ENCODE measurements at places on chromosomes 11 and 22.

GRCh38 chr11:75700940-75701339 lies 16.7 kb upstream of the MOGAT2 start:
- DNase-seq: no peak

DNA sequence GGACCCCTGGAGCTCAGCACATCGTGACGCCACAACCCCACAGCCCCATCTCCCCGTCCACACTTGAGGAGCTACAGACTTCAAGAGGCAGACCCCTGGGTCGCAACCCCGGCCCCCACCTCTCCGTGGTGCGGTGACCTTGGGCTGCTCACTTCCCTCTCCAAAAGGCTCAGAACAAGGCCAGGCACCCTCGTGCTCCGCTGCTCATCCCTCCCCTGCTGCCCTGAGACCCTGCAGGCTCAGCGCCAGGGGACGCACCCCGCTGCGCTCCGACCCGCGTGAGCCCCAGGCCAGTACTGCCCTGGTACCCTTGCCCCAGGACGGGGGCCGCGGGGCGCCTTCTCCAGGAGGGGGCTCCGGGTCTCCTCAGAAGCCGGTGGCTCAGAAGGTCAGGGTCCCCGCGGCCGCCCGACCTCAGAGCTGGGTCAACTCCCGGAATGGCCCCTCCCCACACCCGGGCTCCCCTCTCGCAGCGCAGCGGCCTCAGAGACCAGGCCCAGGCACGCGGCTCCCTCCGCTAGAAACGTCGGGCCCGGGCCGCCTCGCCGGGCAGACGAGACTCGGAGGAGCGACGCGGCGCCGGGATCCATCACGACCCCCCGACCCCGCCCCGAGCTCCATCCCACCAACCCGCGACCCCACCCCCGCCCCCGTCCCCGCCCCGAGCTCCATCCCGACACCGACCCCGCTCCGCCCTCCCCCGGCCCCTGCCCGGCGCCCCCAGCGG lies 563 bp downstream of the GATD1 start:
- DNase-seq: no peak

DNA sequence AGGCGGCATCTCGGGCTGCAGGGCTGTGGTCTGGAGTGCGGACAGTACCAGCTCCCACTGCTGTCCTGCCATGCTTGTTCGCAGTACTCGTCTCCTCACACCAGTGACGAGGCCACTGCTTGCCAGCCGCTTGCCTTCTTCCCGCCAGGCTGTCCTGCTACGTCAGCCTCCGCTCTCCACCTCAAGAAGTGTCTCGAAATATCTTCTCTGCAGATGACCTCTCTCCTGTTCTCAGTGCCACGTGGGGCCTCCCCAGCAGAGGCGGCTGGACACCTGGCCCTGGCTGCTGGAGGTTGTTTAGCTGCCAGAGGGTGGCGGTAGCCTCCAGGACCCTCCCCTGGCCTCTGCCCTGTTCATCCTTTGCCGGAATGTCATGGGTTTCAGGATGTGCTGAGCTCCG lies 3.1 kb upstream of the CCDC188 start:
- DNase-seq: no peak

- DNase-seq: no peak
Observed at GRCh38 chr11:18768978-18769377, 22.6 kb downstream of the PTPN5 start.

- no peak for DNase-seq
Observed at GRCh38 chr22:27108425-27109114, 451.2 kb downstream of the MIAT start.

DNA sequence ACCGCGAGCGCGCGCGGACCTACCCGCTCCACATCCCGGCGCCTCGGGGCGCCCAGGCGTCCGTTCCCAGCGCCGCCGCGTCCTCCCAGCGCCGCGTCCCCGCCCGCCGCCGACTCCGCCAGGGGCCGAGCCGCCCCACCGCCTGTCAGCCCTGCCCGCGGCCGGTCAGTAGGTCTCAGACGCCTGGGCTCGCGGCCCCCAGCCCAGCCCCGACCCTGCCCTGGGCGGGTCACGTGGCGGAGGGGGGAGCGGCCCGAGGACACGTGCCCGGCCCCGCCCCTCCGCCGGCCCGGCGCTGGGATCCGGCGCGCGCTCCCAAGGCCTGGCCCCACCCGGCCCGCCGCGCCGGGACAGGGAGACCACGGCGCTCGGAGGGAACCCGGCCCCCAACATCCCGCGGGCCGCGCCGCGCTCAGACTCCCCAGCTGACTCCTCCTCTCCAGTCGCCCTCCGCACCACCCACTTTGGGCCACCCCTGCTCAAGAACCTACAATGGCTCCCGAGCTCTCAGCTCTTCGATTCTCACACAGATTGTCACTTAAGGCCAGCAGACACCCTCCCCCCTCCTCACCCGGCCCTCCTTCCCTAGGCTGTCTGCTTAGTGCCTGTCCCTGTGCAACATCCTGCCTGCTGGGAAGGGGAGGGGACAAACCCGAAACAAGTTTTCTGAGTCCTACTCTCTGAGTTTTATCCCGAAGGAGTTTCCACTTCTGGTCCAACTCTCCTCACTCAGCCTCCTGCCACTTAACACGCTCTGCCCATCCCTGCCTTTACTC lies at the start of gene RAB3IL1:
Gene RAB3IL1 (minus strand): TSS at position 233 of the 776 bp plus-strand sequence. CDS start 199 bp downstream, at position 34.
- DNase-seq: no peak

- no peak for DNase-seq
Observed at GRCh38 chr22:27232077-27232476, 569.5 kb downstream of the MN1 start.

DNA sequence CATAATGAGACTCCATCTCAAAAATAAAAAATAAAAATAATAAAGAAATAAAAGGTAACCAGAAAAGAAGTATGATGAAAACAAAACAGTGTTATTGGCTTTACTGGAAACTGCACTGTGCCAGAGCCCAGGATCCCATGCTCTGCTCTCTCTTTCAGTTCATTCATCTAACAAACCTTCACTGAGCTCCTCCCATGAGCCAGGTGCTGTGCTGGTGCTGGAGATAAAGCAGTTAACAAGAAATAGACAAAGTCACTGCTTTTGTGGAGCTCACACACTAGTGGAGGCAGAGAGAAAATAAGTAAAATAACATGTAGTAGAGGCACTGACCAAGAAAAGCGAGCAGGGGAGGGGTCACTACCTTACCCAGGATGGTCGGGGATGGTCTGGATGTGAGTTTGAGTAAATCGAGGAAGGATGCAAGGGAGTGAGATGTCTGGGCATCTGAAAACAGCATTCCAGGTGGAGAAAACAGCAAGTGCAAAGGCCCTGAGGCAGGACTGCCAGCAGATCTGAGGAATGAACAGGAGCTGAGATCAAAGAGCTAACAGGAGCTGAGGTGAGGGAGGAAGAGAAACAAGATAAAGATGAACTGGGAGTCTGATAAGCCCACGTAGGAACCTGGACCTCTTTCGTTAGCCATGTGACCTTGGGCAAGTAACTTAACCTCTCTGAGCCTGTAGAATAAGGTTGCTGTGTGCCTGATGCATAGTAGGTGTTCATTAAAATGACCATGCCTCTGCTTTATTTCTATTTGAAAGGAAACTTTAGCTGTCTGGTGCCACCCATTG lies 31.3 kb upstream of the CD82 start:
- DNase-seq: no peak

GRCh38 chr11:117825538-117826189 lies 1.1 kb upstream of the FXYD2 start:
- DNase-seq: no peak

GRCh38 chr22:43273902-43274484 lies 69.2 kb downstream of the SCUBE1 start:
- no peak for DNase-seq

GRCh38 chr11:86575927-86576326 lies 96.5 kb downstream of the ME3 start:
- no peak for DNase-seq

DNA sequence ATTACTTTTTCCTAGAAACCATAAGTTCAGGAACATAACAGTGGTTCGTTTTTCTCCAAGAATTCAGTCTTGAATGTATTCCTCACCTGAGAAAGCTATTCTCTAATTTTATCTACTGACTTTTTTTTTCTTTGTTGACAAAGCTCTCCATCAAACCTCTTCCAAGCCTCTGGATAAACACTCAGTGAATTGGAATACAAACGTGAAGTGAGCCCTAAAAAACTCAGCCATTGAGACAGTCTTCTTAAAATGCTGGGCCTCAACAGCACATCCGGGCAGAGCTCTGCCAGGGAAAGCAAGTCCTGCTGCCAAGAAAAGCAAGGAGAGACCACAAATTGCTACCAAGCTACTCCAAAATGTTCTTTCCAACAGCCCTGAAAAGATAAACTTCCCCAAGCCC lies 7.7 kb upstream of the SLC1A2 start:
- DNase-seq: no peak

DNA sequence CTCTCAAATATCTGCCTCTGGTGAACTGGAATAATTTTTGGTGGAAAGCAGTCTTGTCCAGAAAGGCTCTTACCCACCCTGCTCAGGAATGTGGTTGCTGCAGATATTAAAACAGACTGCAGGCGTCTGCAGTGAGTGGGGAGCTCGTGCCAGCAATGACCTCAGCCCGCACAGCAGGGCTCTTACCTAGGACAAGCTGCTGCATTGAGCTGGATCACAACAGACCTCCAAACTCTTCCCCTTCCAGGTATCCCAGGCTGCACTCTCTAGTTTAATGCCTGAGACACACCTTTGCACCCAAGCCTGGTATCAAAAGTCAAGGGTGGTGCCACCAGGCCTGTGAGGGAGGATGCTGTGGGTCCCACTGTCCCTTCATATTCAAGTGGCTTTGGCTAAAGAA lies 69.7 kb upstream of the CDON start:
- no peak for DNase-seq

DNA sequence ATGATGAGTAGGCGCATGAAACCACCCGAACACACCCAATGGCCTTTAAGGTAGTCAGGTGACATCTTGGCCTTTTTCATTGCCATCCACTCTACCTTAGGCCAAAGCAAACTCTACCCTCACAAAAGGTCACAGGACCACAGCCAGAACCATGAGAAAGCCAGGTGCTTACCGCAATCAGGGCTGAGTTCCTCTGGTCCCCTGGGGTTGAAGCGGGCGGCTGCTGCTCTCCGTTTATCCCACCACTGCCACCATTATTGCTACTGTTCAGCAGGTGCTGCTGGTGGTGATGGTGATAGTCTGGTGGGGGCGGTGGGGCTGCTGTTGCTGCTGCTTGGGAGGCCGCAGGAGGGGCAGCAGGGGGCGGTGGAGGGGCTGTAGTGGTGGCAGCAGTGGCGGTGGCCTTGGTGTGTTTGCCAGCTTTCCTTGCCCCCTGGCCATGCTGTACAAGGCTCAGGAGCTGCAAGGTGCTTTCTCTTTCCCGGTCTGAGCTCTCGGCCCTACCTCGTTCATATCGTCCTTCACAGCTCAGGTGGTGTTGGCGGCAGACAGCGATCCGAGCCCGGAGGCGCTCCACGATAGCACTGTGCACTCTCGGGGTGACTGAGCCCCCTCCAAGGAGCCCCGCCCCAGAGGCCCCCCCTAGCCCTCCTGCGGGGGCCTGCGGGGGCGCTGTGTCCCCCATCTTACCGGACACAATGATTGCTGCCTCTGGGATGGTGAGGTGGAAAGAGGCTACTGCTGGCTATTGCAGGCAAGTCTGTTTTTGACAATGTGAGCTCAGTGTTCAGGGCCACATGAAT lies 1.6 kb downstream of the MAML2 start:
- DNase-seq: peak; percentile 38

- DNase-seq: no peak
Observed at GRCh38 chr11:63243533-63243932, at the start of gene SLC22A25. TSS of gene SLC22A25 (minus strand) at chr11:63243599. CDS start at chr11:63229652, 13,947 bp downstream.

DNA sequence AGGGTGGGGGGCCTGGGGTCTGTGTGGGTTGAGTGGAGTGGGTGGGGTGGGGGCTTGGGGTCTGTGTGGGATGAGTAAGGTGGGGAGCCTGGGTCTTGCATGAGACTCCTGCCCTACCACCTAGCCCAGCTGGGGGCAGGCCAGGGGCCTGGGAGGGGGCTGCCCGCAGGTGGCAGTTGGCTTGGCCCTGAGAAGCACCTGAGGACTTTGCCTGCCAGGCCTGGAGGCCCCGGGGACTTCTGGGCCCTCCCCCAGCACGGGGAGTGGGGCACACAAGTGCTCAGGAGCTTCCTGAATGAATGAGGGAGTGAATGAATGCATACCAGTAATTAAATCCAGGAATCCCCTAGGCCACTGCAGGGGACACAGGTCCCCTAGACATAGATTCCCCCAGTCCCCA lies 6.6 kb downstream of the PHLDA2 start:
- DNase-seq: no peak

DNA sequence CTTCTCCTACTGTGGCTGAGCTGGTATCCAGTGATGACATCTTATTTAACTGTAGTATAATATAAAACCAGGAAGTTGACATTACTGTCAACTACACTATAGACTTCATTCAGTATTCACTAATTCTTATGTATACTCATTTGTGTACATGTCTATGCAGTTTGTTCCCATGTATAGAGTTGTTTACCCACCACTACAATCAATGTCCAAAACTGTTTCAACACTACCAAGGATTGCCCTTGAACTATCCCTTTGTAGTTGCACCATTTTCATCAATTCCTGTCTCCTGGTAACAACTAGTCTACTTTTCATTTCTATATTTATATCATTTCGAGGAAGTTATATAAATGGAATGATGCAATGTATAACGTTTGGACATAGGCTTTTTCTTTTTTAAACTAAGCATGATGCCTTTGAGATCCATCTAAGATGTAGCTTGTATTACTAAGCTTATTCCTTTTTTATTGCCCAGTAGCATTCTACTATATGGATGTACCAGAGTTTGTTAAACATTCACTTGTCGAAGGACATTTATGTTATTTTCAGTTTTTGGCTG lies 39.2 kb downstream of the TMEM135 start:
- no peak for DNase-seq

- DNase-seq: no peak
Observed at GRCh38 chr22:20503816-20504215, 3.6 kb upstream of the MED15 start.

- no peak for DNase-seq
Observed at GRCh38 chr22:19483481-19484244, 3.9 kb downstream of the CDC45 start.

DNA sequence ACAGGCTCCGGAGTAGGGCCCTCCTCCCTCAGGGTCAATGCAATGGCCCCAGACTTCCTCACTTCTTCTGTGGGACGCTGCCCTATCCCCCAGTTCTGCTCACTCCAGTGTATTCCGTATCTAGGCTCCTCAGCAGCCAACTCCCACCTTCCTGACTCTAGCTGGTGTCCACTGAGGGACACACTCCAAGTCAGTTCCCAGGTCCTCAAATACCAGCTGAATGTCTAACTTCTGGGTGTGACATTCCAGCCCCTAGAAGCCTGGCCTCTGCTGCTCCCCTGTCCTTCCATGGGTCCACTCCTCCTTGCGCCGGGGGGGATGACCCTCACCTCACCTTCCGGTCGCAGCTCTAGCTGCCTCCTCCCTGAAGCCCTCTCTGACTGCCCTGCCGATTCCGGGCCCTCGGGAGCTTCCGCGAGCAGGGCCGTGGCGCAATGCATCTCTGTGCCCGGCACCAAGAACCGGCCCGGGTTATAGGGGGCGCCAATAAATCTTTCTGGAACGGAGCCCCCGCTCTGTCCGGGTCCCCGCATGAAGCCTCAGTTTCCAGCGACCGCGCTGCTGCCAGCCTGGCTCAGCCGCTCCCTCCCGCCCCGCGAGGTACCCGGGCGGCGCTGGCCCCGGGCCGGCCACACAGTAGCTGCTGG lies 15.4 kb downstream of the BAD start:
- no peak for DNase-seq
